ENCODE measurements at places on chromosomes 5 and 9. TPM values are rescaled to one million over a fixed set of nuclear protein-coding genes. Genes with fewer than 3 reads are reported as not detected.

FGF18 gene
- not detected for total RNA-seq

FAM163B gene
- not detected for total RNA-seq

HOMER1 gene
- 2.9 TPM for total RNA-seq

WNT8A gene
- total RNA-seq = not detected

OR1J2 gene
- total RNA-seq = not detected

PDE8B gene
- total RNA-seq = not detected

Measured in myometrial cell (primary cell).